ENCODE measurements at places on chromosomes 7 and 10.

DNA sequence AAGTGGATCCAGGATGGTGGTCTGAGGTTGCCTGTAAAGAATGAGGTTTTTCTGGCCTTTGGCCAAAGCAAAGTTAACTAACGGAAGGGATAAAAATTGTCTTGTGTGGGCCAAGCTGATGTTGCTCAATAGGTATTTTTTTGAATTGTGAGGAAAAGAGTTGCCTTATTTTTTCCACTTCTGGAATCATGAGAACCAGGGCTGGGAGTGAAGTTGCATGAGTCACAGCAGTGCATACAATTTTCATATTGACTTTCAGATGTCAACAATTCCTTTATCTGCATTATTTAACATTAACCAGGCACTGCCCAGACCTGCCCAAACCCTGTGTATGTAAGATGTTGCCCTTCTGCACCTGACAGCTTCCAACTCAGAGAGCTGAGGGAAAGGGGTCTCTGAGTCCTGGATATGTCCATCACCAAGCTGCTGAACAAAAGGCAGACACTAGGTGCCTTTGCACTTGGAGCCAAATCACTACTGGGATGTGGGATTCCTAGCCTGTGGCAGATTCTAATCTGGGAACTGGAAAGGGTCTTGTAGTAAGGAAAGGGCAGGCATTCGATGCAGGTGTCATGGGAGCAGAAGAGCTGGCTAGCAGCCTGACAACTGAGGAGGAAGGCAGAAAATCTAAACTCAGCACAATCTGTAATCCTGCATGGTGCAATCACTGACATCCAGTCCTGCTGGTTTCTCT is 52.3 kb upstream of the SLC35B4 start:
- DNase-seq = no peak

DNA sequence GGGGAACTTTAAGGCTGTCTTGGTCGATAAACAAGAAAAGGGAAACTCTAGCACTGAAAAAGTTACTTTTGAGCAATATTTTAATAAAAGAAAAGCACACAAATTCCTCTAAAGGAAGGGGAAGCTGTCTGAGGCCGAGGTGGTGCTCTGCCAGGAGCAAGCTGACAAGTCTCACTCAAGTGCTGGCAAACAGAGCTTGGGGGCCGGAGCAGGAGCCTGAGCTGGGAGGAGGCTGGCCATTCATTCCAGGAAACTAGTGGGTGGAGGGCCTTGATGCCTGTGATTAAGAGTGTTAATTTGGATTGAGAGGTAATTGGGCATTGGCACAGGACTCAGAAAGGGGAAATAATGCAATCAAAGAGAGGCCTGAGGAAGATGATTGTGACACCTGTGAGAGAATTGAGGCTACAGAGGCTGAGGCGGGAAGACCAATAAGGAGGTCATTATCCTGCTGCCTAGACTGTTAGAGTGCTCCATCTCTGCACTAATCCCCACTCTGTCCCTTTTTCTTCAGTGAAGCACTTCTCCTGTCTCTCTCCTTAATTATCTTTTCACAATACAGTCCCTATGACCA is 154.9 kb upstream of the COL1A2 start:
- DNase-seq = no peak

GRCh38 chr7:37083311-37084096 is 359.2 kb upstream of the AOAH start:
- no peak for DNase-seq

DNA sequence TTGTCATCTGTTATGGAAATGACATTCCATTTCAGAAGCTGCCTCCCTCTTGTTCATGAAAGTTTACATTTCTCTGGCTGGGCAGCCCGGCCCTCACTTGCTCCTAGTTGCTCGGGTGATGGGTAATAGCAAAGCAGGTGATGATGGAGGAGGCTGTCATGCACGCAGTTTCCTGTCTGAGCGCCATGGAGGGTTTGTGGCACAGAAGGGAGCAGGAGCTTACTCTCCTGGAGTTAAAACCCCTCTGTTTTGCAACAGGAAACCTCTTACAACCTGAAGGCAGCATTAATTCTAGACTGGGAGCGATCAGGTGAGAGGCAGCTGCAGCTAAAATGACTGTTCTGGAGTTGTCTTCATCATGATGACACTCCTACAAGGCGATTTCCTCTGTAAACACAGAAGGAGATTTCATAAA is 34.1 kb upstream of the MKI67 start:
- DNase-seq = no peak

GRCh38 chr7:102117743-102118142 is 168.9 kb upstream of the SH2B2 start:
- DNase-seq = no peak

GRCh38 chr10:103067484-103067883 is 125.6 kb downstream of the NT5C2 start:
- no peak for DNase-seq

- DNase-seq = no peak
Observed at GRCh38 chr7:73704640-73705550, 14.6 kb downstream of the STX1A start.
